ENCODE measurements at places on chromosomes 5 and 9.
A peak's percentile ranks its signal among the peaks of the same experiment; 100 is the strongest.

DNA sequence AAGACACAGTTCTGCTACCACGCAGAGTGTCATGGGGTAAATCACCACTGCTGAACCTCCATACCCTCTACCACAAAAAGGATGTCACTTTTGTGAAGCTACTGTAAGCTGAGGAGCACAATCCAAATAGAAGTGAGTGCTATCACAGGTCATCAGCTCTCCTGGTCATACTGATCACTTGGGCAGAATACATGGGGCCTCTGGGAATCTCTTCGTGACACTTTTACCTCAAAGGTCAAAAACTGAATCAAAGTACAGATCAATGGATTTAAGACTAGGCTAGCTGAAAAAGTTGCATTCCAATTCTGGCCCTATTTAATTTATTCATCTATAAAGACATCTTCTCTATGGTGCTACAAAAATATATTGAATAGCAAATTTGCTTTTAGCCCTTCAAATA lies 115.5 kb downstream of the MPDZ start:
- DNase-seq = no peak

GRCh38 chr9:23686257-23686656 lies 139.8 kb downstream of the ELAVL2 start:
- DNase-seq = no peak

GRCh38 chr5:164356790-164357189 lies 851.4 kb downstream of the MAT2B start:
- no peak for DNase-seq

- DNase-seq = peak; percentile 89
These were observed 594.6 kb upstream of the BRINP1 start for GRCh38 chr9:119963798-119964372.

DNA sequence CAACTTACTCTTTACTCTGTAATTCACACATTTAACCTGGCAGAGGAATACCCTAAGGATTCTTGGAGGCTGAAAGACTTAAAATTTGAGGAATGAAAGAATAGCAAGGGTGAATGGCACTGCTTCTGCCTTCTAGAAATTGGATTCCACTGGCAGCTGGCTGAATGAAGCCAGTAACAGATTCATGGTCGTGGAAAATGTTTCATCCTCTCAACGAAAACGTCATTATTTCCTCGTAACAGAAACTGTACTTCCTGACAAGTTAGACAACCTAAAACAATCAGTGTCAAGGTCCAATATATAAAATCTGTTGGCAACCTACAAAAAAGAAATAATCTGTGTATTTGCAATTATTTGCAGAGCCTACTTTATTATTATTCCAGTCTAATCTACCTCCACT lies 39.7 kb downstream of the BNC2 start:
- DNase-seq = no peak

DNA sequence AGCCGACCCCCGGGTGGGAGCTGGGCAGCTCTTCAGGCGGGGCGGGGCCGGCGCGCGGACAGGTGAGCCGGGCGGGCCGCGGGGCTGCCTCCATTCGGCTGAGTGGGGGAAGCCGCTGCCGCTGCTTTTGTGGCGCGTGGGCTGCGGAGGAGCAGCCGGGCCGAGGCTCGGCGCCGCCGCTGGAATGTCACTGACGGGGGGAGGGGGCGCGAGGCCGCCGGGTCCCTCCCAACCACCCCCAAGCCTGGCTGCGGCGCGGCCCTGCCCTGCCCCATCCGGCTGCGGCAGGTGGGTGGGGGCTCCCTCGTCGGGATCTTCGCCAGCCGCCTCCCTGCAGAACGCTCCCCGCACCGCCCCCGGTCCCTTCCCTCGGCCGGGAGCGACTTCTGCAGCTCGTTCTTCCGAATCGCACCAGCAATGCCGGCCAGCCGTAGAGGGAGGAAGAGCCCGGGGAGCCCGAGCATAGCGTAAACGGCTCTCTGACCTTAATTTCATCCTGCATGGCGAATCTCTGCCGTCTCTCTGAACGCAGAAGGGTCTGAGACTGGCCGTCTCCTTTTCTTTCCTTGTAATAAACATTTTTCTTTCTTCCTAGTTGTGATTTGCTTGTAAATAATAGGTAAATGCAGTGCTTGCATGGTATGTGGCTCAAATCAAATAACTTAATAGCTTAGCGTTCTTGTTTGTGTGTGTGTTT lies 505 bp downstream of the SPTAN1 start:
- DNase-seq = no peak

GRCh38 chr9:109717342-109717741 lies 62.7 kb upstream of the PALM2AKAP2 start:
- peak; percentile 7 for DNase-seq

GRCh38 chr9:108850293-108850897 lies 5.4 kb downstream of the ACTL7B start:
- DNase-seq = peak; percentile 14

DNA sequence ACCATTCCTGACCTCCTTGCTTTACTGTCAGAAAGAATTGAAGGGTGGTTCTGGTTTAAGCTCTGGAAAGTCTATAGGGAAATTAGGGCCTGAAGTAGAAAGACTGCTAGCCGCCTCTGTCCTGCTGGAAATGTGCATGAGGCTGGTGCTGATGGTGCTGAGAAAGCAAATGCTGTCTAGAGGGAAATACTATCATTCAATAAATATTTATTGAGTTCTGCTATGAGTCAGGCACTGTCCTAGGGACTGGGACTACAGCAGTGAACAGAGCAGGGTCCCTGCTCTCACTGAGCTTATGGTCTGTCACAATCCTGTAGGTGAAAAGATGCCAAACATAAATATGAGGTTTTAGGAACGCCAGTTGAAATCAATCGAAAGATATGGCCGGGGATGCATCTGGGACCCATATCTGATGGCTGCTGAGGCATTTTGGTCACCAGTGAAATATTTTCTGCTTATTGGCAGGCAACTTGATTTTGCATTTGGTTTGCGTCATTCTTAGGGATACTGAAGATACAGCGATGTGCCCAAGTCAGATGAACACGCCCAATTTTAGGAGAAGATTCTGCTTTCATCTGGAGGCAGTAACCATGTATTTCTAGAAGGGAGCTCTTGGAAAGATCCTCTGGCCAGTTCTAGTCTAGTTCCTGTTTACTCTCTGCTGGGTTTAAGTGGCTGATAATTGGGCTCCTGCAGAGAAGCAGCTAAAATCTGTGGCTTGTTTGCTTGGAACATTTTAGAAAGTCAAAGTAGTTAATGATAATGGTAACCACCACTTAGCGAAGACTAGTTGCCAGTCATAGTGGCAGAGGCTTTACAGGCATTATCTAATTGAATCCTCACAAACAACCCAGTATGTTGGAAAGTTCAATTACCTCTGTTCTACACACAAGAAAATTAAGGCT lies 73.3 kb downstream of the INSYN2B start:
- DNase-seq = peak; percentile 22

Measured in IMR-90 (cell line).